Fibroblast of skin of right biceps (primary cell): ENCODE measurements at places on chromosomes 4 and X.

- no peak for DNase-seq
These were observed 271.4 kb upstream of the SLC7A11 start for GRCh38 chr4:138513535-138513934.

GRCh38 chr4:87732033-87732765 lies 67.2 kb upstream of the IBSP start:
- DNase-seq = peak; percentile 17

DNA sequence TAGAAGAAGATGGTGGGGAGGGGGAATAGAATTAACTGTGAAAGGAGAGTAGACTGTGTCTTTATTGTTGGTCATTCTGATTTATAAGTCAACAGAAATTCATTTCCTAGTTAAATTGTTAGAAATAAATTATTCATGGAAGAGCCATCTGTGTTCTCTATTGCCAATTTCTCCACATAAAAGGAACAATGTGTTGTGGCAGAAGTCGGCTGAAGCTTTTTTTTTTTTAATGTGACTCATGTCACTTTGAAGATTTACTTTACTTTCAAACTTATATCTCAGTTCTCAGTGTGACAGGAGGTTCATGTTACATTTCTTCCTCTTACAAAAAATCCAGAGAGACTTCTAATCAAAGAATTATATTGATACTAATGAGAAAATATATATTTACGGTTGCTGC lies 60.5 kb downstream of the CPE start:
- DNase-seq = peak; percentile 2

DNA sequence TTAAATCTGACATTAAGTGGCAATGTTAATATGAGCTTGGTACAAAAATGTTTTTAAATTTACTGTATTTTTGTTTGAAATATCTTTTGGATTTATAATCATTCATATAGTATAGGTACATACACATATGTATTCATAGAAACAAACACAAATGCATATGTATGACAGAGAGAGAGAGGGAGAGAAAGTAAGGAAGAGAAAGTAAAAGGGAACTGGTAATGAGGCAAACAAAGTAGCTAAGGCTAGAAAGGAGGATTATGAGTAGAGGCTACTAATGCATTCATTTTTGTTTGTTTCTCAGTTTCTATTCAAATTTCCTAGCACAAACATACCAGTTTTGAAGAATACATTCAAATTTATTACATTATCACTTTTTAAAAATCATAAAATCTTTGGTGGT lies 132.4 kb downstream of the GLRA3 start:
- no peak for DNase-seq
